ENCODE measurements at places on chromosomes 13 and 19.

GRCh38 chr13:27481766-27482165, 31.4 kb upstream of the MTIF3 start:
- H3K36me3 ChIP-seq: no peaks in the 10 kb centered on the region
- no peaks in the 10 kb centered on the region for H3K27me3 ChIP-seq
- peak; percentile 24 for DNase-seq
- H3K4me3 ChIP-seq: no peak overlapping the region
- H3K4me1 ChIP-seq: 0 out of 2 replicates have a peak, but pooled peaks cover 4% of the 10 kb centered on the region

DNA sequence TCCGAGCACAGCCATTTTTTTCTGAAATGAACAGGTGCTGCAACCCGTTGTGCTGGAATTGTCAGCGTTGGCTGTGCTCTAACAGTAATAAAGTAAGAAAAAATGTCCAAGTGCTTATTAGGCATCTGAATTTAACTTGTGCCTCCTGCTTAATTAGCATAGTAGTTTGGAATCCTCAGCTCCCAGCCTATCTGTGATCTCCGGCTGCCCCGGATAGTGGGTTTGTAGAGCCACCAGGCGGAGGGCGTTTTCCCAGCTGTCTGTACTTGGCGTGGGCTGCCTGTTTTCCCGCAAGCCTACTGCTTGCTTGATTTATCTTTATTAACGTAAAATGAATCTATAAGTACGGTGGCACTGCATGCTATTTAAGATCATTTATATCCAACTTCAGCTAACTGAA, 137.9 kb downstream of the MTUS2 start:
- no peaks in the 10 kb centered on the region for H3K36me3 ChIP-seq
- DNase-seq: no peak
- H3K27ac ChIP-seq: no peak overlapping the region
- H3K27me3 ChIP-seq: no peaks in the 10 kb centered on the region
- no peak overlapping the region for H3K4me3 ChIP-seq
- no peaks in the 10 kb centered on the region for H3K4me1 ChIP-seq

GRCh38 chr19:39729594-39729993, 8.2 kb downstream of the CLC start:
- H3K27ac ChIP-seq: no peak overlapping the region
- peaks cover 24% of the 10 kb centered on the region for H3K4me1 ChIP-seq
- no peaks in the 10 kb centered on the region for H3K27me3 ChIP-seq
- no peak overlapping the region for H3K4me3 ChIP-seq
- no peaks in the 10 kb centered on the region for H3K36me3 ChIP-seq

DNA sequence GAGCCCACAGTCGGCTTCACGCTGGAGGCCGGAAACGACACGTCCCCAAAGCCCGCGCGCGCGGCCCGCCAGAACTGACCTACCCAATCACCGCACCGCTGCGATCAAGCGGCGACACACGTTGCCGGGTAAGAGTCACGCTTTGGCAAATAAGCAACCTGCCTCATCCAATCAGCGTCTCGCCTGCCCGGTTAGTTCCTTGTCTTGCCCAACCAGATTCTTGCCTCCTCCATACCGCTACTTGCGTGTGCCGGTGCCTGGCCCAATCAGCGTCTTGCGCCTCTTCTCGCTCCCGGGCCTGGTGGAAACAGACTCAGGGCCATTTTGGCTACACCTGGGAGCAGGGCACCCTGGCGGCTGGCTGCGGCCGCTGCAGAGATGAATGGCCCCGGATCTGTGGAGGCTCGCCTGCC, 11.6 kb upstream of the ZNF544 start:
- H3K4me1 ChIP-seq: no peaks in the 10 kb centered on the region
- no peaks in the 10 kb centered on the region for H3K27me3 ChIP-seq

DNA sequence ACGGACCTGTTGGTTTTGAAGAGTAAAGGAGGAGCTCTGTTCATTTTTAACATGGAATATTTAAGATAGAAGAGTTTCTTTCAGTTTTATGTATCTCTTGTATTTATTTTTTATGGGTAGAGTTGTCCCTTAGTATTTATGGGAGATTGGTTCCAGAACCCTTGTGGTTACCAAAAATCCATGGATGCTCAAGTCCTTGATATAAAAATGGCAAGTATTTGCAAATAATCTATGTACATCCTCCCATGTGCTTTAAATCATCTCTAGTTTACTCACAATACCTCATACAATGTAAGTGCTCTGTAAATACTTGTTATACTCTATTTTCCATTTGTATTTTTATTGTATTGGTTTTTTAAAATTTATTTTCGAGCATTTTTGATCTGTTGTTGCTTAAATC, 63.1 kb downstream of the TM9SF2 start:
- H3K27me3 ChIP-seq: no peaks in the 10 kb centered on the region
- H3K27ac ChIP-seq: no peak overlapping the region
- no peak overlapping the region for H3K4me3 ChIP-seq
- no peak for DNase-seq
- H3K36me3 ChIP-seq: no peaks in the 10 kb centered on the region

DNA sequence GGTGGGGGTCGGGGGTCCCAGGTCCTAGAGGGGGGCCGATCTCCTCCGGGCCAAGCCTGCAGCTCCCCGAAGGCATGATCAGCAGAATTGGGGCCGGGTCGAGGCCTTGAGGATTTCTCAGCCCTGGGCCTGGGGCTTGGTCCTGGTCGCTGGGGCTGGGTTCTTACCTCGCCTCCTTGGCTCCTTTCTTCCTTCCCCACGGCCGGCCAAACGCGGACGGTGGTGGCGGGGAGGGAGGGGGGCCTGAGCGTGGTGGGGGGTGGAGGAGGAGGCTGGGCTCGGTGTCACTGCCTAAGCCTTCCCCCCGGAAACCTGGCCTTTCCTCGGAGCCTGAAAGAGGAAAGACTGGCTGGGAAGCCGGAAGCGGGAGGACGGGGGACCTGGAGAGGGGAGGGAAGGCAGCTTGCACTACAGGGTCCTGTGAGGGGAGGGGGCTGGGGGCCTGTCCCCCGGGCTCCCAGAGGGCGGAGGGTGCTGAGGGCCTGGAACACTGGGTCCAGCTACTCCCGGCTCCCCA, at the start of gene ZNF579:
Gene ZNF579, minus strand, starts transcription at position 221 of the 517 bp plus-strand sequence. CDS start 1,209 bp downstream, outside the sequence.
- H3K27ac ChIP-seq: no peak within 1 kb of the TSS
- H3K27me3 ChIP-seq: peaks cover 60% of the 10 kb centered on the region

DNA sequence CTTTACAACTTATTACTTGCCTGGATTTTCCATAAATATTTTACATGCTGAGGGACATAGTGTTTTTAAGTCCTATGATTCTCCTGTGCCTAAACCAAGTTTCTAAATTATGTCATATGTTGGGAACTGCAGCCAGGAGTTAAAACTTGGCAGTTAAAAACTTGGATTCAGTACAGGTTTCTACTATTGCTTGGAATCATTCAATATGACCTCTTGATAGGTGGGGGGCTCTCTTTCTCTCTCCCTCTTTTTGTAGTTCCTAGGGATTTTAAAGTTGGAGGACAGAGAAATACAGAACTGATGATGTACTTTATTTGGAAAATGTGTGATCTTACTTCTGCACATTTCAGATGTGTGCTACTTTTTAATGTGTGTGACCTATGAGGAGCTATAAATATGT, 4.7 kb downstream of the CSNK1A1L start:
- H3K36me3 ChIP-seq: no peaks in the 10 kb centered on the region
- H3K4me3 ChIP-seq: no peak overlapping the region
- no peak overlapping the region for H3K27ac ChIP-seq

- peaks cover 62% of the 10 kb centered on the region for H3K27me3 ChIP-seq
- no peak overlapping the region for H3K27ac ChIP-seq
- no peaks in the 10 kb centered on the region for H3K4me1 ChIP-seq
- H3K36me3 ChIP-seq: no peaks in the 10 kb centered on the region
These were observed 10.1 kb downstream of the RPS28 start for GRCh38 chr19:8331263-8331845.

DNA sequence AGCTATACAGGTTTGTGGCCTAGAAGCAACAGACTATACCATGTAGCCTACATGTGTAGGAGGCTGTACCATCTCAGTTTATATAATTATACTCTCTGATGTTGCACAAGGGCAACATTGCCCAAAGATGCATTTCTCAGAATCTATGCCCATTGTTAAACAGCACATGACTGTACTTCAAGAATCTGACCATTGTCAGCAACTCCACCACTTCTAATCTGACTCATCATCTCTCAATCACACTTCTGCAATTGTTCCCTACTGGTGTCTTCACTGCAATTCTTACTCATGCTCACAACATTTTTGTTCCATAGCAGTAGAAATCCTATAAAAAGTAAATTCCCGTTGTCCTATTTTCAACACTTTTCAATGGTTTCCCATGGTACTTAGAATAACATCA, 63.9 kb upstream of the ATXN8OS start:
- no peaks in the 10 kb centered on the region for H3K4me1 ChIP-seq
- no peaks in the 10 kb centered on the region for H3K27me3 ChIP-seq
- no peak overlapping the region for H3K4me3 ChIP-seq
- no peak overlapping the region for H3K27ac ChIP-seq
- DNase-seq: no peak

DNA sequence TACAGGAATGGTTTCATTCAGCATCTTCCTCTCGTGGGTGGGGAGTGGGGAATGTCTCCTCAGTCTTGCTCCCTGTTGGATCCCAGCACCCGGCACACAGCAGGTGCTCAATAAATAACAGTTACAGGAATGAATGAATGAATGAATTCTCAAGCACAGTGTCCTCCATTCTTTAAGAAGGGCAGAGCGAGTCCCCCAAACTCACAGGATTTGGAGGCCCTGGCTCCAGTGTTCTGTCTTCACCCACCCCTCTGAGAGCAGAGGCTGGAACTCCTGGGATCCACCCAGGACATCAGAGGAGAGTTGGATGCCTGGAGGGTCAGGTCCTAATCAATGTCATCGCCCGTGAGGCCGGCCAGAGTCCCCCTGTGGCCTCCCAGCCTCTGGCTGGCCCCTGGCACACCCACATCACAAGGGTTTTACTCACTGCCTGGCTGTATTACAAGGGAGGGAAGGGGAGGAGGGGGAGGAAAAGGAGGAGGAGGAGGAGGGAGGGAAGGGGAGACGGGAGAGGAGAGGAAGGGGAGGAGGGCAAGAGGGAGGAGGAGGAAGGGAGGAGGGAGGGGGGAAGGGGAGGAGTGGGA, 8.7 kb upstream of the CREB3L3 start:
- peaks cover 86% of the 10 kb centered on the region for H3K27me3 ChIP-seq
- no peak overlapping the region for H3K4me3 ChIP-seq
- no peaks in the 10 kb centered on the region for H3K4me1 ChIP-seq

DNA sequence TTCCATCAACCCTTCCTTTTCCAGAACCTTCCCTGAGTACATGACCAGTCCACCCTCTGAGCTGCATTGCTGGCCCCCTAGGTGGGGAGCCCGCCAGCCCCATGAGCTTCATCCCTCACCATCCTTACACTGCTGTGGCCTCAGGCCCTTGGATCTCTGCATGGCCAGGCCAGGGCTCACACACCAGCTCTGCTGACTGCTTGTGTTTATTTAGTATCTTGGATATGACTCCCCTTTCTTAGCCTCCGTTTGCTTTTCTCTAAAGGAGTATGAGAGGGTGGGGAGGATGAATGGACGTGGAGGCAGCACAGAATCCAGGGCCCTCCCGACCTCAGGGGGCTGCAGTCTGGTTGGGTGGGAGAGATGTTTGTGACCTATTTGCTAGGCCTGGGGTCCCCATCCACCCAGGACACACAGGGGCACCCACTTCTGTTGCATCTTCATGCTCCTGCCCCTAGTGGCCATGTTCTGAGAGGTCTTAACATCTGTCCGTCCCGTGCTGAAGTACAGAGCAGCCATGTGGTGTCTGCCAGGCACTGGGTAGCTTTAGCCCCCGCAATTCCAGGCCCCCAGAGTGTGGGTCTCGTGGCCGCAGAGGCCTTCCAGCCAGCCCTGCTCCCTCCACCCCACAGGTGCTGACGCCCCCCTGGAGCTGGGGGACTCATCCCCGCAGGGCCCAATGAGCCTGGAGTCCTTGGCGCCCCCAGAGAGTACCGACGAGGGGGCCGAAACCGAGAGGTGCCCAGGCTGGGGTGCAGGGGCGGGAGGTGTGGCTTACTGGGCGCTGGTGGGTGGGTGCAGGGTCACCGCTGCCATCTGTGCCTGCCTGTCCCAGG, 13.0 kb downstream of the ARHGEF1 start:
- no peaks in the 10 kb centered on the region for H3K27me3 ChIP-seq
- DNase-seq: no peak
- no peaks in the 10 kb centered on the region for H3K4me1 ChIP-seq
- no peak overlapping the region for H3K4me3 ChIP-seq
- no peak overlapping the region for H3K27ac ChIP-seq

- no peaks in the 10 kb centered on the region for H3K27me3 ChIP-seq
- H3K27ac ChIP-seq: peak overlapping the region; percentile 40
- no peaks in the 10 kb centered on the region for H3K4me1 ChIP-seq
- peak; percentile 77 for DNase-seq
These were observed 1.5 kb downstream of the GPC6 start for GRCh38 chr13:93227878-93228642.

DNA sequence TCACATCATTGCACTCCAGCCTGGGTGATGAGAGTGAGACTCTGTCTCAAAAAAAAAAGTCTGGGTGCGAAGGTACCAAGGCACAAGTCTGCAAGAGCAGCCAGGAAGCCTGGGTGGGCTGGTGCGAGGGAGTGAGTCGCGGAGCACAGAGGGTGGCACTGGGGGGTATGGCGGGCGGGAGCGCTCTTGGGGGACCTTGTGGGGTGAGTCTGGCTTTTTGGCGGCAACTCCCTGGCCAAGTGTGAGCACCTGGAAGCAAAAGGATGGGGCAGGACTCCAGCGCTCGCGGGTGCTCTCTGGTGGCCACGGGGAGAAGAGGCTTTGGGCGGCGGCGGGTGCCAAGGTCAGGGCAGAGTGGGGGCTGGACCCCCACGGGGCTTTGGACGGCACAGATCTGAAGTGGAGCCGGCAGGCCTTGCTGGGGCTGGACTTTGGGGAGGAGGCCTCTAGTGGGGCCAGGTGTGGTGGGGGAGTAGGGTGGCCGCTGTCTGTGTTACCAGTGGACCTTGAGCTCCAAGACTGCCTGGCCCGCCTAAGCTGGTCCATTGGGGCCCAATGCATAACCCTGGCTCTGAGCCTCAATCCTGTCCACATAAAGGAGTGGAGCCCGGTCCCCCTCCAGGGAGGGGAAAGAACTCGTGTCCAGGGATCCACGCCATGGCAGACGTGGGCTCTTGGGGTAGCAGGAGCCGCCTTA, 1.6 kb downstream of the P2RY11 start:
- no peaks in the 10 kb centered on the region for H3K27me3 ChIP-seq
- peak overlapping the region; percentile 39 for H3K27ac ChIP-seq
- H3K36me3 ChIP-seq: peaks cover 16% of the 10 kb centered on the region
- peaks cover 23% of the 10 kb centered on the region for H3K4me1 ChIP-seq
- peak; percentile 46 for DNase-seq
- H3K4me3 ChIP-seq: no peak overlapping the region

DNA sequence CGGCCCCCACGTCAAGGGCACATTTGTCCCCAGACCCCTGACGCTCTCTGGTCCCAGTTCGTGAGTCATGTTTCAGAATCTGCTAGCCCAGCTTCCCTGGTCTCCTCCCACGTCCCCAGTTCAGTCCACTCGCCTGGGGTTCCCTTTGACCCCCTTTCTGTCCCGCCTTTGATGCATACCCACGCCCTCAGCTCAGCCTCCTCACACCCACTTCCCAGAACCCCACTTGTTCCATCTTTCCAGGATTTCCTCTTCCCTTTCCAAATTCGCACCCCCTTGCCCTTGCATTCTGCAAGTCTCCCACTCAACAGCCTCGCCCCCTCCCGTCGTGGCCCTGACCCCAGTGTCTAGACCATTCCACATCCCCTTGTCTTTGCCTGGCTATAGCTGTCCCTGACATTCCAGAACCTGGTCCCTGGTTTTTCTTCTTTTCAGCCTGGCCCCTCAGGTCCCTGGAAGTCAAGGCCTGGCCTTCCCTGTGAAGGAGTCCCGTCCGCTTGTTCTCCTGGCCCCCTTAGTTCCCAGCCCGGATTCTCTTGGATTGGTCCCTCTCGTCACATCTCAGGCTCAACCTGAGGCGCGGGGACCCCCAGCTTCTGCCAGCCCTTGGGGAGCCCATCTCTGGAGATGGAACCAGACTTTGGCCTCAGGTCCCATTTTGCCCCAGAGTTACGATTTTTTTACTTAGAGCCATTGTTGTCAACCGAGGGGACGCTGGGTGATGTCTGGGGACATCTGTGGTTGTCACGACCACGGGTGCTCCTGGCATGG, 1.3 kb downstream of the NCLN start:
- no peak for DNase-seq
- peak overlapping the region; percentile 97 for H3K4me3 ChIP-seq
- peaks cover 9% of the 10 kb centered on the region for H3K4me1 ChIP-seq

All from MM.1S (cell line).